ENCODE measurements at places on chromosomes 11 and 22.
A peak's percentile ranks its signal among the peaks of the same experiment; 100 is the strongest.

DNA sequence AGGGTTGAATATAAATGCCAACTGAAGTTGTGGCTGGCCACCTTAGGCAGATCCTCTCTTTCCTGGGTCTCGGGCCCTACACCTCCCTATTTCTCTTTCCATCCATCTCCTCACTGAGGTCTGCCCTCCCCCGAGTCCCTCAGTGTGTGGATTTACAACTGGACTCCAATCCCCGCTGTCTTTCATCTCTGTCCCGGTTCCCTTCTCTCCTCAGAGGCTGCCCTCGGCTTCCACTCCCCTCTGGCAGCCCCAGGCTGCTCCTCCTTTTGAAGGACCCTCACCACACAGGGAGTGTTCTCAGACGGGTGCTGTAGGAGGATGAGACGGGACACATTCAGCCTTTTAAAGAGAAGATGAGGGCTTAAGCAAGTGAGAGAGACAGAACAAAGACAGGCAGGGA, 167.1 kb downstream of the ST3GAL4 start:
- no peak for DNase-seq

GRCh38 chr22:17476838-17477237, 86.5 kb upstream of the SLC25A18 start:
- DNase-seq = no peak

DNA sequence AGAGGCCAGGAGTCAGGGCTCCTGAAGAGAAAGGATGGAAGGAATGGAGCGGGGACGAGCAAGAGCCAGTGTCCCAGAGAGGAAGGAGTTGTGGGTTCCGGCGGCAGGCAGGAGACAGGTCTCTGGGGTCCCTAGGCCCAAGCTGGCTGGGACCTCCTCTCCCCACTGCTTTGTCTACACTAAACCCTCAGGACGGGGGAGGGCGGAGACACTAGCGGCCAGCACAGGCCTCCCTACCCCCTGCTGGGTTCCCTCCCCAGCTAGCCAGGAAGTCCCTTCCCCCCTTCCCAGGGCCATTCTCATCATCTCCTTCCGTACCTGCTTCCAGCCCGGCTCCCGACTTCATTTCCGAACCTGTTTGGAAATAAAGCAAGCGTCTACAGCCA, 79.5 kb downstream of the ST3GAL4 start:
- DNase-seq = no peak

DNA sequence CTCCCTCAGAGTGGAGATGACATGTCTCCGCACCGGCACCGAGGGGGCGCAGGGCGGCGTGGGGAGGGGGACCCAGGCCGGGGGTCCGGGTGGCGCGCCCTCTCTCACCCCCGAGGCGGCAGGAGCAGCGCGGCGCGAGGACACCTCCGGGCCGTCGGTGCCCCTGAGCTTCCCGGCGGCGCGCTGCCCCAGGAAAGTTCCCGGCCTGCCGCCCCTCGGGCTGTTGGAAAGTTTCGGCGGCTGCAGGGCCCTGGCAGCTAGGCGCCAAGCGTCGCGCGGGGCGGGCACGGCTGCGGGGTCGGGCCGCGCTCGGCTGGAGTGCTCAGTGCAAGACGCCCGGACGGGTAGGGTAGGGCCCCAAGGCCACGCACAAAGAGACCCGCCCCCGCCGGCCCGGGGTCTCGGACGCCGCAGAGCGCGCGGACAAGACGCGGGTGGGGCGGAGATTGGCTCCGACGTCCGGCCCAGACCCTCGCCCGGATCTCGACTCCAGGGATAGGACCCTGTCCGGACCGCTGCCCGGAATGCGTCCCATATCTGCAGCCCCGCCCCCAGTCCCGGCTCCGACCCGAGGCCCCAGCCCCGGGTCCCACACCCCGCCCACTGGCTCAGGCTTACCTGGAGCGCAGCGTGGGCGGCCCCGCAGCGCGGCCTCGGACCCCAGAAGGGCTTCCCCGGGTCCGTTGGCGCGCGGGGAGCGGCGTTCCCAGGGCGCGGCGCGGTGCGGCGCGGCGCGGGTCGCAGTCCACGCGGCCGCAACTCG, 471 bp downstream of the ARVCF start:
- no peak for DNase-seq

DNA sequence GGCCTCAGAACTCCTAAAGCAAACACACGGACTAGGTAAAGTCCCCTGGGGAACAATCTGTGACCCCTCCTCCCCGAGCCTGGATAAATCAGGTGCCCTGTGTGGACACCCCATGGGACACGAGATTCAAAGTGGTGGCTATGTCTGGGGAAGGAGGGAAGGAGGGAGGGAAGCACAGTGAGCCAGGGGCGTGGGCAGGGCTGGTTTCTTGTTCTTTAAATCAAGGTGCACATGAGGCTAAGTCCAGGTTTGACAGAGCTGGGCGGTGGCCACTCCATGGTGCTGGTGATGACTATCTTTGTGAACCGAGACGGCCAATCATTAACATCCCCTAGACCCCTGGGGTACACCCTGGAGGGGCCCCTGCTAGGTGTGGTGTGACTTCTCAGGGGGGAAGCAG, 20.3 kb upstream of the TH start:
- DNase-seq = no peak

GRCh38 chr11:100336873-100337272, 350.2 kb upstream of the ARHGAP42 start:
- DNase-seq = no peak

DNA sequence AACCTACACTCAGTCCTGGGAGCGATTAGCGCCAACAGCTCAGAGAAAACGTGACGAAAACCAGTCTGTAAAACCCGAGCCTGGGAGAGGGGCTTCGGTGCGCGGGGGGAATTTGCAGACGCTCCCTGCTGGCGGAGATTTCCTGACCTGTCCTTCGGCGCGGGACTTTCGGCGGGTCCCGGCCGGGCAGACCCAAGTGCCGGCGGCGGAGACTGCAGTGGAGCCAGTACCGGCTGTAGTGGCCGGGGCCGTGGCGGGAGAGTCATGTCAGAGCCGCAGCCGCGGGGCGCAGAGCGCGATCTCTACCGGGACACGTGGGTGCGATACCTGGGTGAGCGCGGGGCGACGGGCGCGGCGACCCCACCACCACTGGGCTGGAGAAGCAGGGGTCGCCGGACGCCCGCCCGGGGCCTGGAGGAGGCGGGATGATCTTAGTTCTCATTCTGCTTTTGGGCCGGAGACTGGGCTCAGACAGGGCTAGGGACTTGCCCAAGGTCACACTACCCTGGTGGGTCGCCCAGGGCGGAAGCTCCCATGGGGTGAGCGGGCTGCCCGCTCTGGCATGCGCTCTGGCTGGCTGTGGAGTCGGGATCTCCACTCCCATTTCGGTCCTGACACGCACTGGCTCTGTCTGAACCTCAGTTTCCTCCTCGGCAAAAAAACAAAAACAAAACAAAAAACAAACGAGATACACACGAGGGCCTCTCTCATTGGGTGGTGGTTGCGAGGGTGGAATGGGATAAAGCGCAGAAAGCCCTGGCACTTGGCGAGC, at the start of gene MTFP1:
Gene MTFP1, plus strand, starts transcription at position 153 of the 772 bp plus-strand sequence. Its CDS starts 112 bp downstream, at position 265.
- DNase-seq = peak; percentile 65

GRCh38 chr11:114155116-114155515, 95.6 kb downstream of the ZBTB16 start:
- DNase-seq = no peak

GRCh38 chr22:24803064-24803542, 2.9 kb upstream of the SGSM1 start:
- DNase-seq = no peak

GRCh38 chr11:15053191-15053685, 20.2 kb upstream of the CALCB start:
- no peak for DNase-seq

DNA sequence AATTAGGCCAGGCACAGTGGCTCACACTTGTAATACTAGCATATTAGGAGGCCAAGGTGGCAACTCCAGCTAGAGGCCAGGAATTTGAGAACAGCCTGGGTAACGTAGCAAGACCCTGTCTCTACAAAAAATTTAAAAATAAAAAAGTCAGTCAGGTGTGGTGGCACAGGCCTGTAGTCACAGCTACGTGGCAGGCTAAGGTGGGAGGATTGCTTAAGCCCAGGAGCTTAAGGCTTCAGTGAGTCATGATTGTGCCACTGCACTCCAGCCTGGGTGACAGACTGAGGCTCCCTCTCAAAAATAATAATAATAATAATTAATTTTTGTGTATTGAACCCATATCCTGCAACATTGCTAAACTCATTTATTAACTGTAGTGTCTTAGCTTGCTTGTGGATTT, 15.3 kb upstream of the TRIM29 start:
- DNase-seq = no peak

DNA sequence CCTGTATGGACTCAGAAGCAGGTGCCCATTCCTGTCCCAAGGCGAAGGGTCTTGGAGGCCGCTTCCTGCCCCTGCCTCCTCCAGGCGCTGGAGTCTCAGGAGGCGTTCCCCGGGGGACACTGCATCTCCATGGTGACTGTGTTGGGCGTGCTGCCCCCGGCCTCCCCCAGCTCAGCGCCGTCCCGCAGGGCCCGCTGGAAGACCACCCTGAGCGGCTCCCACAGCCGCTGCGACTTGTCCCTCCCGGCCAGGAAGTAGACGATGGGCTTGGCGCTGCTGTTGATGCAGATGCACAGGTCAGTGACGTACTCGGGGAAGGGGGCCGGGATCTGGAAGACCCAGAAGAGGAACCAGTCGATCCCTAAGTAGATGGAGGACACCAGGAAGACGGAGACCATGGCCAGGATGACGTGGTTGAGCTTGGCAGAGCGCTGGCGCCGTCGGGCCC, 7.8 kb downstream of the MRGPRF start:
- no peak for DNase-seq

- DNase-seq = no peak
These were observed 4.7 kb downstream of the KLHDC7B start for GRCh38 chr22:50550395-50550794.

- no peak for DNase-seq
These were observed 32.9 kb downstream of the TRMU start for GRCh38 chr22:46368422-46368821.

- no peak for DNase-seq
These were observed 3.3 kb upstream of the SAMM50 start for GRCh38 chr22:43951966-43952365.

GRCh38 chr11:11169715-11170351, 183.2 kb downstream of the CSNK2A3 start:
- DNase-seq = no peak

DNA sequence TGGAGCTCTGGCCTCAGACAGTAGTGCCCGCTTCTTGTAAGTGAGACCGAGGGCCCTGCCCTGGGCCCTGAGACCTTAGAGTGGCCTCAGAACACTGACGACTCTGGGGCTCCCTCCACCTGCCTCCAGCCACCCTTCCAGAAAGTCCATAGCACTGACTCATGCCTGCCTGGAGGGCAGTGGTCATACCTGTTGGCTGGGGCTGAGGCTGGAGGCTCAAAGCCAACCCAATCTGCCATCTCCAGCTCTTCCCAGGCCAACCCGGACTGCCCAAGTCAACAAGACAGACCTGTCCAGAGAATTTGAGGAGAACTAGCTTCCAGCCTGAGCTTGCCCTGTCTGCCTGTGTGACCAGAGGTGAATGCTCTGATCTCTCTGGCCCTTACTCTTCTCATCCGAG, 66.9 kb upstream of the TTLL12 start:
- DNase-seq = no peak

- DNase-seq = no peak
These were observed 90.6 kb upstream of the FGF3 start for GRCh38 chr11:69909561-69910518.

DNA sequence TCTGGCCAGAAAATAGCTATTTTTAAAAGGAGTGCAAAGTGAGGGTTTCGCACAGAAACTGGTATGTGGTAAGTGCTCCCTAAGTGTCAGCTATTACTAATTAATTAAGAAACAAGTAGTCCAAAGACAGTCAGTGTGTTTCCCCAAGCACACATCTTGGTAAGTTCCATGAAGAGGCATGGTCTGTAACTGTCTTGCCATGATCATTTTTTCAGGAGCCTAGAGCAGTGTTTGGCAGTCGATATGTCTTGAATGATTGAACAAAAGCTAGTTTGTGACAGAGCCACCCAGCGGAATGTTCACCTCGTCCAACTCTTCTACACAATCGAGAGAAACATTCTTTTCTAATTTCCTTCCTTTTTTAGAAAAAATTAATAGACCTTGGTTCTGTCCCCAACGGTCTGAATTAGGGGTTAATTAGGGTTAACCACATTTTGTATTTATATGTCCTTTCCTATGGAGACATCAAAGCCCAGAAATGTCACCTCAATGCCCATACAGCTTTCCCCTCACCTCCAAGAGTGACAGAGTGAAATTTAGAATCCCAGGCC, 57.6 kb upstream of the FTH1 start:
- no peak for DNase-seq

DNA sequence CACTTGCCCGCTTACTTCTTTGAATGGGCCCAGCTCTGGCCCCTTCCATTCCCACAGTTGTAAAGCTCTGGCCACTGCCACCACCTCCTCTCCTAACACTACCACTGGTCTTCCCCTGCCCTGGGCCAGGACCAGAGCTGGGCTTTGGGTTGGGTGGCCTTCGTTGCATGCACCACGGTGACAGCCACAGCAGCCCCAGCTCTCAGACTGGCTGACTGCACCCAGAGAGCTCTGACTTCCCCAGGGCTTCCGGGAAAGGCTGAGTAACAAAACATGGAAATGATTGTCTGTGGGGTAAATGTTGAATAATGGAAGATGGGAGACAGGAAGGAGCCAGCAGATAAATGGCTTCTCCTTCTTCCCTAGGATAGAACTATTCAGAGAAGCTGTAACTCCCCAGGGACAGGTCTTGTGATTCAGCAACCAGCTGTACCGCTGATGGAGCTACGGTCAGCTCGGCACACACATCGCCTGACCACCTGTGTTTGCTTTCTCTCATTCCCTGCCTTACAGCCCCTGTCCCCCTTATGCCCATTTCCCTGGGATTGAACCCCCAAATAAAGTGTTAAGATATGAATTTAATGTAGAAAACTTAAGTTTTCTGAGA, 27.6 kb downstream of the SCN4B start:
- peak; percentile 89 for DNase-seq

- peak; percentile 60 for DNase-seq
These were observed 160.4 kb downstream of the BRD1 start for GRCh38 chr22:49667236-49667635.

GRCh38 chr11:110176366-110177085, 83.3 kb downstream of the ZC3H12C start:
- DNase-seq = no peak

DNA sequence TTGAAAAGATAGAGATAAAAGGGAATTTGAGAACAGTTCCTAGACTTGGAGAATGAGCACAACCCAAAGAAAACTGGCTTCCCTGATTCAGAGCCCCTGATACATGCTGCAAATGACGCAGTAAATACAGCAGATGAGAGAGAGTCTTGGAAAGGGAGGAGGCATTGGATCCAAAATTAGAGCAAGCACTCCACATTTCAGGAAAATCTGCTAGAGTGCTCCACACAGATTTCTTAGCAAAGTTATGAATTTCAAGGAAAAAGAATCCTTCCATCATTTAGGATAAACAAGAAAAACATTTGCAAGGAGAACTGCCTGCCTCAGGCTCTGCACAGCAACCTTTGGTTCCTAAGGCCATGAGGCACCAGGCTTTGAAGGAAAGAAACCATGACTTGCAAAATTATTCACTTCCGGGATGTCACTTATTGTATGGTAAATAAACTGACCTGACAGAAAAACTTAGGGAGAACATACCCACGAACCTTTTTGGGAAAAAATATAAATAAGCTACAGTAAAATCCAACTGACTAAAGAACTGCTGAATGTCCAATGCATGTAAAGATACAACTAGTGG, 89.8 kb upstream of the RTL6 start:
- no peak for DNase-seq

- no peak for DNase-seq
These were observed 42.4 kb downstream of the KCNJ4 start for GRCh38 chr22:38412435-38413084.
